GM19239 (cell line): ENCODE measurements at places on chromosomes 3 and 15.

GRCh38 chr15:57662091-57662744 is 44.3 kb upstream of the POLR2M start:
- DNase-seq = no peak

DNA sequence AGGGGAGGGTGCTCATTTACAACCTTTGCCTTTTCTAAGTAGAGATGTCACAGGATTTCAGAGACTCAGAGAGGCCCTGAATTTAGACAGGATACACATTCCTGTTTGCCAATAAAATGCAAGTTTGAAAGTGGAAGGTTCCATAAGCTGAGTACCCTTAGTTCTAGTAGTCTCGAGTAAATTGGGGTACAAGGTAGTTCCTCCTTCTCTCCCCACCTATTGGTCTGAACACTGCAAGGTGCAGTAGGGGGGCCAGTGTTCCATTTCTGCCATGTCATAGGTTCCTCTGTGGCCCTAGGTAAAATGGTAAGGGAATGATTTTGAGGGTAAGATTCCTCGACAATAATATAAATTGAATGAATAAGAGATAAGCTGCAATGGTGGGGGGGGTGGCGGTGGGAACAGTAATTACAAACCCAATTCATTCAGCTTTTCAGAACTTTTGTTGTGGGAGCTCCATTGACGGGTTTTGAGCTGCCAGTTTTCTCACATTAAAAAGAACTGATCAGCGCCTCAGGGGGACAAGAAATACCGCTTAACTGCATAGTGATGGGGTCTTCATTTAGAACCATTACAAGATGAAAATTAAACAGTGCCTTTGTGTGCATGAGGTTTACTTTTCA is 5.9 kb downstream of the SOX2 start:
- no peak for DNase-seq

DNA sequence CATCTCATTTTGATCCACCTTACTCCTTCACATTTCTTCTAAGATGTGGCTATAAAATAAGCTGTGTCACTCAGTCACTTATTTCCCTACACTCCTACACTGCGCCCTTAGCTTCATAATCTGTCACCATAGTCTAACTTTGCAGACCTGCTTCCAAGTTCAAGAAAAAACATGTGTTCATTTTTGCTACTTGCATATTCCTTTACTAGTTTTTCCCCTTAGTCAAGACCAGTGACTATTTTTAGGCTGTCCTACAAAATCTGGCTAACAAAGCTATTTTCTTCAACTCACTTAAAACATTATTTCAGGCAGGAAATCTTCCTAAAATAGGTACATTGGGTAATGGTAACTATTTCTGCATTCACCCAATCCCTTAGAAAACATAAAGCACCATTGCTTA is 272.5 kb downstream of the TBC1D5 start:
- DNase-seq = no peak

DNA sequence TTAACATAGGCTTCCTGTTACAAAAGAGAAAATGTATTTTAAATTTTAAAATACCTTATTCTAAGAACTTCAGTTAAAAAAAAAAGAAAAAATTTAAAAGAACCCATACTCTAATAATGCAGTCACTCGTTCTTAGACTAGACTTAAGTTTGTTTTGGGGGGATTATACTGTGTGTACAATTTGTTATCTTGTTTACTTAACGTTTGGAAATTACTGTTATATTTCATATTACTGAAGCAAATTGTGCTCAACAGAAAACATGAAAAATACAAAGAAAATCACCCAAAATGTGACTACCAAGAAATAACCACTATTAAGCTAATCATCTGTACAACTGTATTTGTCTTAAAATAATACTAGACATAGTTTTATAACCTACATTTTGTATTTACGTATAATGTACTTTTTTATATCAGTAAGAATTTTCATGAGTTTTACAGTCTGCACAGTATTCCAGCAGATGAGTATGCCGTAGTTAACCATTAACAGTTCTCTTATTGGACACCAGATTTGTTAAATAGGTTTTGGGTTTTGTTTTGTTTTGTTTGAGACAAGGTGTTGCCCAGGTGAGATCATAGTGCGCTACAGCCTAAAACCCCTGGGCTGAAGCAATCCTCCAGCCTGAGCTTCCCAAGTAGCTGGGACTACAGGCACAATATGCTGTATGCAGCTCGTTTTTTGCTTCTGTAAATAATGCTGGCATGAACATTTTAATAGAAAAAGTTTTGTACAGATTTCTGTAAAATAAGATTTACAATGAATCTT is 88.8 kb upstream of the CHD2 start:
- no peak for DNase-seq

- no peak for DNase-seq
Measured at GRCh38 chr3:25495726-25496253, 67.7 kb downstream of the RARB start.

DNA sequence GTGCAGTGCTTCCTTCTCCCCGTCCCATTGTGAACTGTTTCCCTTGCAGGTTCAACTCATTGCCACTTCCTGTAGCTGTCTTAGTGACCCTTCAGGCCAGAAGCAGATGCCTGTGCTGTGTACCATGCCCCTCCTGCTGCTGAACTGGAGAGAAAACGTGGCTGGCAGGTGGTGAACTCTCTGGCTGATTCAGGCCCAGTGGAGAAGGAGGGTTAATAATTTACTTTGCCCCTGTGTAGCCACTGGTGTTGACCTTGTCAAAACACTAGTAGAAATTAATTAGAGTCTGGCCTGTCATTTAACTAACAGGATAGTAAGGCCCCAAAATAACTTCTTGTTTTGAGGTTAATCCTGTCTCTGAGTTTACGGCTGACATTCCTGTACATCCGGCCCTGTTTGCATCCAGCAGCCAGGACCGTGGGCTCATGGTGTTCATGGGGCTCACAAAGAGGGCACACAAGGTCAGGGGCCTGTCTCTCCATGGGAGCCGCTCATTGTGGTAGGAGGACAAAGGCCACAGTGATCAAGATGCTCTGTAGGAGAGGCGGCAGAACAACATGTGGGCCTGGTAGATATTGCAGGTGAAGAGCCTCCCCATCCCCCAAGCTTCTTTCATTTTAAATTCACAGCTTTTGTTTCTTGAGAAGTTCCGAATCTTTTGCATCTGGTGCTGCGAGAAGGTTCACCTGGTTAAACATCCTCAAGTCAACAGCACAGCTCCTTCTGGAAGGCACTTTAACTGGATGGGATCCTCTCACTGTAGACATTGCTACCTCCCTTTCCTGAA is 101.6 kb downstream of the CGNL1 start:
- DNase-seq = peak; percentile 24

- no peak for DNase-seq
Measured at GRCh38 chr15:35680951-35681350, 135.0 kb upstream of the DPH6 start.

GRCh38 chr3:45896956-45897355 is 10.6 kb downstream of the CCR9 start:
- no peak for DNase-seq

DNA sequence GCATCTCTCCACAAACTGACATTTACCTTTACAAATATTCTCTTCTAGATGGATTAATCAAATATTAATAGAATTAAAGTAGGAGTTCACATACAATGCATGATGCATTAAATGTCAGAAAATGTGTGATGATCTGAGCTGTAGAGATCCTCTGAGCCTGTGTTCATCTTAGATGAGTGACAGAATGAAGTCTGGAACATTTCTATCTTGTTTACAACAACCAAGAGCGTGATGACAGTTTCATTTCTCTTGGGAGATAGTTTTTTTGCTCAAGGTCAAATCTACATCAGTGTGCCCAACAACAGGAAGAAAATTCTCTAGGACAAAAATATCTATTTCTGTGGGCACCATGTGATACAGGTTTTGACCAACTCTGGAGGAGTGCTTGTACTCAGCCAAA is 211.9 kb downstream of the MYRIP start:
- no peak for DNase-seq

GRCh38 chr3:146561463-146561862 is 17.1 kb upstream of the PLSCR1 start:
- no peak for DNase-seq

GRCh38 chr3:27127879-27128278 is 241.3 kb downstream of the NEK10 start:
- no peak for DNase-seq

DNA sequence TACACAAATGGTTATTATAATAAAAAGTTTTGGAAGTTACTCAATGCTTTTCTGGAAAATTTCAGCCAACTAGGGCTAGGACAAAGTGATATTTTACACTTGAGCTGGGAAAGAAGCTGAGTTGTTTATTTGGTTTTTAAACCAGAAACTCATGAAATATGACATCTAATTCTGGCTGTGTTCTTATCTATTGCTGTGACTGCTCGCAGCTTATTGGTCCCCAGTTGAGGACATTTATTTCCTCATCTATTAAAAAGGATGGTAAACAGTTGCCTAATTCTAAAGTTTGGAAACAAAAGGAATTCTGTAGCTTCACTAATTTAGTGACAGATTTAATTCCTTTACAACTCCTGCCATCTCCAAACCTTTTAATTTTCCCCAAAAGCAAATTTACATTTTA is 487.6 kb upstream of the IL12A start:
- DNase-seq = no peak

DNA sequence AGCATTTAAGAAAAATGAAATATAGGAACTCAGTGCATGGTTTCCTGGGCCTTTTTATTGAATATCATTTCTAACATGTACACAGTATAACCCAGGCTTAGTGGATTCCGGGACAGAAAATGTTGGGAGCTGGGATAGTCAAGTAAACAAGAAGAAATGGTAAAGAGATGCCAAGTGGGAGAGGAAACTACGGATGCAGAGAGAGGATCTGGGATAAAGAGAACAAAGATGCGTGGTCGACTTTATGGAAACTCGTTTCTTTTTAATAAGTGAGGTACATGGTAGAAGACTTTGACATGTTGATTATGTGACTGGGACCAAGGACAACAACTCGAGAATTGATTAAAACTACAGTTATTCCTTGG is 1.2 kb upstream of the GPR176 start:
- DNase-seq = no peak

- no peak for DNase-seq
Measured at GRCh38 chr15:66948294-66948693, 117.1 kb upstream of the SMAD3 start.

GRCh38 chr15:77021803-77022381 is 27.0 kb downstream of the PSTPIP1 start:
- DNase-seq = no peak

DNA sequence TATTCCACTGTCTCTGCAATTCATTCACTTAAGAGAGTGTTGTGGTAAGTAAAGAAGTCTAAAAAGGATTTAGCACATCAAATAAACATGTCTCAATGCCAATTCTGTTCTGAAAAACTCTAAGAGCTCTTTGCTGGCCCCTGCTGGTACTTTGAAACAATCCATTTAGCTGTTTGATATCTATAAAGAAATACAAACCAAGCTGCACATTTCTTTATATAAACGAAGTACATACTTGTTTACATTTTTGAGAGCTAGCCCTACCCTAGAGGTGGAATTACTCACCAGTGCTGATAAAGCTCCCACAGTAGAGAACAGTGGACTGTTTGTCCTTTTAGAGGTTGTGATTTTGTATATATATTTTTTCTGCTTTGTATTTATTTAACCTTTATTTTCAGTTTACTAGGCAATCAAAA is 75.5 kb downstream of the NEDD4 start:
- DNase-seq = no peak

- no peak for DNase-seq
Measured at GRCh38 chr15:48796930-48797329, 13.9 kb downstream of the CEP152 start.

DNA sequence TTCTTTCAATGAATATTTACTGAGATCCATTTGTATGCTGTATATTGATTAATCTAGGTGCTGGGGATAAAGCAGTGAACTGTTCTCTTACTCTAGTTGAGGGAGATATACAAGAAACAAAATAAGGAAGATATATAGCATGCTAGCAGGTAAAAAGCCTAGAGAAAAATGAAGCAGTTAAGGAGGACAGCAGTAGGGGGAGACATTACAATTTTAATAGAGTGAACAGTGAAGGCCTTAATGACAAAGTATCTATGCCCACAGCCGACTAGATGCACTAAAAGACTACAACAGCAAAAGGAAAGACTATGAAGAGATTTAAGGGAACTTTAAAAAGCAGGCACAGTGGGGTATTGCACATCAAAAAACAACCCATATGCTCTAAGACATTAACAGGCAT is 81.4 kb downstream of the XRN1 start:
- DNase-seq = no peak

GRCh38 chr15:69265347-69265955 is 33.3 kb upstream of the PAQR5 start:
- DNase-seq = no peak

DNA sequence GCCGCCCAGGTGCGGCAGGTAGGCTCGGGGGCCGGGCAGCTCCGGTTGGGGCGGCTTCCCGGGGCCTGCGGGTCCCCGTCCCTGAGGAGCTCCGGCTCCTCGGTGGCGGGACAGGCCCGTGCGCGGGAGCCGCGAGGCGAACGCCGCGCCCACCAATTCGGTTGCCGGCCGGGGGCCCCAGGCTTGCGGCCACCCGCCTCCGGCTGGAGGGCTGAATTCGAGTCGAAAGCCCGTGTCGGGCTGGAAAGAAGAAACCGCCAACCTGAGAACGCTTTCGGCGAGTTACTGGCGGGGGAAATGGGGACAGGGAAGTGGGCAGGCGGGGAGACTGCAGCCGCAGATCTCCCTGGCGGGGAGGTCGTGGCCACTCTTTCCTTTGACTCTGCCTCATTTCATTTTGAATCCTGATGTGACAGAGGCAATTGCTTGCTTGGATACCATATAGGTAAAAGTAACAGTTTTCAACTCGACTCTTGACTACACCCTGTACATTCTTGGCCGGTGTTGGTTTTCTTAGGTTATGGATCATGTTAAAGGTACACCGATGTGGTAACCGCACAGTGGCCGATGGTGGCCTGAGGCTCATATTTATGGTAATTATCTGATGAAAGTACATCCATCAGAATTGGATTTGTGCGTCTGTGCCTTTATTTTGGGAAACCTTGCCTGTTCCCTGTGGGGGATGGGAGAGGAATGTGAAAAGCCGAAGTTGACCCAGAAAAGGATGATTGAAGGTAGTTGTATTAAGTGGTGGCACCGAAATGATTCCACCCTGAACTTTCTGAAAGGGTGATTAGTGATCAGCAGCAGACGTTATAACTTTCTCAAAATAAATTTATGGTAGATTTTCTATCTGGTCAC is 1.7 kb downstream of the B3GNT5 start:
- DNase-seq = no peak
